Large intestine (tissue), 12 donors: ENCODE measurements at places on chromosomes 2 and 18.

GRCh38 chr18:45590036-45590886 lies 25.0 kb upstream of the SLC14A2 start:
- DNase-seq = no peak

GRCh38 chr18:32553640-32554365 lies 83.1 kb upstream of the GAREM1 start:
- no peak for DNase-seq

GRCh38 chr2:157735532-157735931 lies 106.9 kb upstream of the ACVR1C start:
- no peak for DNase-seq

GRCh38 chr18:44651478-44651877 lies 29.2 kb upstream of the SETBP1 start:
- DNase-seq = no peak

DNA sequence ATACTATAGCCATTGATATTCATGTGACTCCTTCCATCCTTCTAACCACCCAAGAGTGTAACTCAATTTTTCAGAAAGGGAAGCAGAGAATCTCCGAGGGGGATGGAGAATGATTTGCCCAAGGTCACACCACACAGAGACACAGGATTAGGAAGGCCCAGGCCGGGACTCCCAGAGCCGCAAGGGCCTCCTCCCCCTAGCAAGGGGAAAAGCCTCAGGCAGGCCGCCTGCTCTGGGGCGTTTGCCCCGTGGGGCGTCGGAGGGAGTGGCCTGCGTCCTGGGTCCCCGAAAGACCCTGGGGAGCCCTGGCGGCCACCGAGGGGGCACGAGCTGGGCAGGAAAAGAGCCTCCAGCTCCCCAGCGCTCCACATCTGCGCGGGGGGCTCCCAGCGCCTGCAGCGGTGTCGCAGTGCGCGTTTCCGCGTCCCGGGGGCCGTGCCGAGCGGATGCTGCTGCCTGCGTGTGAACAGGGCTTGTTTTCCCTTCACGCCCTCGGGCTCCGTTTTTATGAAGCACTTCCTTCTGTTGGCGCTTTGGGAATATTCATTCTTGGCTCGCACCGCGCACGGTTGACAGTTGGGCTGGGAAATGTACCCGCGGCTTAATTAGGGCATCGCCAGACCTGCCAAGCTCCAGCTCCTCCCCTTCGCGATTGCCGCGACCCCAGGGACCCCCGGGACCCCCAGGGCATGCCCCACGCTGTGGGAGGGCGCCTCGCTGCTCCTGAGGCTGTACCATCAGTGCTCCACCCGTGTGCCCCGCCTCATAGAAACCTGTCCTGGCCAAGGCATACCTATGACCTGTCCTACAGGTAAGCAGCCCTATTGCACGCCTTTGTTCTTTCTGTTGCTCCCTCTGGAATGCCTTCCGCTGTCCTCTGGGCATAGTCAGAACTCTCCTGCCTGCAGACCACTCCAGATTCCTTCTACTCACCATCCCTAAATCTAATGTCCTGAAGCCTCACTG lies 158.9 kb upstream of the GLI2 start:
- no peak for DNase-seq

DNA sequence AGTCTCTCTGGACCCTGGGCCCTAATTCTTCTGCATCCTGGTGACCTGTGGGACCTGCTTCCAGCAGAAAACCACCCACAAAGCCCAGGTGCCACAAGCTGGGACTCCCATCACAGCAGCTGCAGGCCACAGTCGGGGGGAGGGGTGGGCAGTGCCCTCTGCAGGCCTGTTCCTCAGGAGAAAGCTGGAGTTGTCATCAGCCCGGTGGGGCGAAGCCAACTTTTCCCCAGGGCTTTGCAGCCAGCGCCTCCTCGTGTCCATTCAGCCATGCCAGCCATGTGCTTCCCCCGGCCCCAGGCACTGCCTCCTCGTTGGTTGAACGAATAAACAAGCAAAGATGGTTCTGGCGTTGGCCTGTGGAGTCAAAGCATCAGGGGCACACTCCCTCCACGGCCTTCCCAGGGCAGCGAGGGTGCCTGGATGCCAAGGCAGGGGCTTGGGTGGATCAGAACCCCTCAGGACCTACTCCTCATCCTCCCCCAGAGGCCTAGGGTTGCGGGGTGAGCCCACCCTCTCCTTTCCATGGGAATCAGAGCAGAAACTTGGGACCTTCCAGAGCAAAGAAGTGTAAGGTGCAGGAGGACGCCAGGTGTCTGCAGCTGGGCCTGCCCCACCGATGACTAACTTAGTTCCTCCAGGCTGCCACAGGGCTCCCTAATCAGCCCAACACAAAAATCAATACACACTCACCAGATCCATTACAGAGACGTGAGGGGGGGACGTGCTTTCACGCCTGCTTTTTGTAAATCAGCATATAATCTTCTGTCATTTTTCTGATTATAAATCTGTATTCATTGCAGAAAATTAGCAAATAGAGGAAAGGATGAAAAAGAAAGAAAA lies 75.7 kb upstream of the RAB6C start:
- DNase-seq = no peak

GRCh38 chr2:233680361-233681045 lies 1.2 kb upstream of the UGT1A7 start:
- no peak for DNase-seq

- no peak for DNase-seq
These were observed 369.3 kb upstream of the RND3 start for GRCh38 chr2:150856596-150857281.

GRCh38 chr2:110748489-110748867 lies 16.1 kb downstream of the ACOXL start:
- DNase-seq = no peak

GRCh38 chr2:152525277-152525838 lies 190.4 kb downstream of the FMNL2 start:
- no peak for DNase-seq

DNA sequence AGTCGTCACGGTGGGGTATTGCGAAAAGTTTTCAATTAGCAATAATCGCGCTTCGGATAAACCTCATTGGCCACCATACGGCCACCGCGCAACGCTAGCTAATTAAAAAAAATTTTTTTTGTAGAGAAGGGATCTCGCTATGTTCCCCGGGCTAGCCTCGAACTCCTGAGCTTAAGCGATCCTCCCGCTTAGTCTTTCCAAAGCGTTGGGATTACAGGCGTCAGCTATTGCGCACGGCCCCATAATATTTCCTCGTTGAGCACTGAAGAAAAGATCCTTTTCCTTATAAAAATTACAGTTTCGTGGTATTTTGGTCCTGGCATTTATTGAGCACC lies 759 bp upstream of the ACTR1B start:
- DNase-seq = no peak

GRCh38 chr2:113390124-113390849 lies 47.2 kb upstream of the ZNG1B start:
- DNase-seq = peak; percentile 59

GRCh38 chr2:8710951-8711350 lies 29.1 kb downstream of the ID2 start:
- no peak for DNase-seq

DNA sequence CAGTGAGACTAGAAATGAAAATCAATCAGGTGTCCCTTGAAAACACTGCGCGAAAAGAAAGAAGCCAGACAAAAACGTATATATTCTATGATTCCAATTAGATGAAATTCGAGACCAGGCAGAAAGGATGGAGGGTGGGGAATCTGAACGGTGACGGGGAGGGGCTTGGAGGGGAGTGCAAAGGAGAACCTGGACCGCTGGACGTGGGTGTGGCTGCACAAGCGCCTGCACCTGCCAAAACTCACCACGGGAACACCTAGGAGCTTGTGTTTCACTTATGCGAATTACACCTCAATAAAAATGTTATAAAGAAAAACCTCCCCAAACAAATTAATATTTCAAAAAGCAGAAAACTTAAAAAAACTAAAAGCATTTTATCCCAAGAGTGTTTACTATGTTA lies 21.9 kb downstream of the THAP4 start:
- no peak for DNase-seq

DNA sequence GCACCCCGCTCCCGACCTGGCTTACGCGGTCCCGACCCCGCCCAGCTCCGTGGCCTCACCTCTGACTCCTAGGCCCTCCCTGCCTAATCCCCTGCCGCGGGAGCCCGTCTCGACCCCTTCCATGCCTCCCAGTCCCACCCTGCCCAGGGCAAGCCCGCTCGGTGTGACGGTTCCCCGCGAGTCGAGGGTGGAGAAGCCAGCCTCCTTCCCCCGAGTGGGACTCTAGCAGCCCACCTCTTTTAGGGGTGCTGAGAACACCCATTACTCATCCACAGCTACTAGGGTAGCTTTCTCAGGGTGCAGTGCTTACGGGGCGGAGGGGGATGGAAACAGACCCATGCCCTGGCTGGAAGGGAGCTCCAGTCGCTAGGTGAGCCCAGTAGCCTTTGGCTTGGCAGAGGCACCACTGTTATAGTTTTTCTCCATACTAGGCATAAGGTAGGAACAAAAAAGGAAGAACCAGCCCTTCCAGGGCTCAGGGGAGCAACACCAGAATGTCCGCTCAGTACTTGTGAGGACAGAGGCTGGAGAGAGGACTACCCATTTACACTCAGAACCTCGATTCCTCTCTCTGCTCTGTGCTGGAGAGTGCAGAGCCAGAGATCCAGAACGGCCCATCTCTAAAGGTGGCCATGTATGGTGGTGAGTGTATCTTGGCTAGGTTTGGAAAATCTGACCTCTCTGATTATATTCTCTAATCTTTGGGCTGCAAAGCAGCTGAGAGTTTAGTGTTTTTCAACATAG lies 606 bp downstream of the AGBL5 start:
- no peak for DNase-seq

- DNase-seq = no peak
These were observed 204.8 kb downstream of the SETBP1 start for GRCh38 chr18:44885507-44885906.
